ENCODE measurements at places on chromosomes 6 and 20. TPM values are rescaled to one million over a fixed set of nuclear protein-coding genes. Genes with fewer than 3 reads are reported as not detected.

DNA sequence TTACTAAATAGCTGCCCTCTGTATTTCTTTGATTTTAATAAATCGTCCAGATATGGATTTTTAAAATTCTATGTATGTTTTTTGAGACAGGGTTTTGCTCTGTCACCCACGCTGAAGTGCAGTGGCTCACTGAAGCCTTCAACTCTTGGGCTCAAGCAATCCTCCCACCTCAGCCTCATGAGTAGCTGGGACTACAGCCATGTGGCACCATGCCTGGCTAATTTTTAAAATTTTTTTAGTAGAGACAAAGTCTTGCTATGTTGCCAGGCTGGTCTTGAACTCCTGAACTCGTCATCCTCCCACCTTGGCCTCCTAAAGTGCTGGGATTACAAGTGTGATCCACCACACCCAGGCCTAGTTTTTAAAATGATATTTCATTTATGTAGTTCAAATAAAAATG is 47.4 kb upstream of the DDR1 start:
- DNase-seq = no peak
- no peak overlapping the region for H3K4me3 ChIP-seq
- H3K27ac ChIP-seq = peak overlapping the region; percentile 33
- H3K27me3 ChIP-seq = no peaks in the 10 kb centered on the region
- peaks cover 18% of the 10 kb centered on the region for H3K4me1 ChIP-seq
- H3K36me3 ChIP-seq = no peaks in the 10 kb centered on the region

DNA sequence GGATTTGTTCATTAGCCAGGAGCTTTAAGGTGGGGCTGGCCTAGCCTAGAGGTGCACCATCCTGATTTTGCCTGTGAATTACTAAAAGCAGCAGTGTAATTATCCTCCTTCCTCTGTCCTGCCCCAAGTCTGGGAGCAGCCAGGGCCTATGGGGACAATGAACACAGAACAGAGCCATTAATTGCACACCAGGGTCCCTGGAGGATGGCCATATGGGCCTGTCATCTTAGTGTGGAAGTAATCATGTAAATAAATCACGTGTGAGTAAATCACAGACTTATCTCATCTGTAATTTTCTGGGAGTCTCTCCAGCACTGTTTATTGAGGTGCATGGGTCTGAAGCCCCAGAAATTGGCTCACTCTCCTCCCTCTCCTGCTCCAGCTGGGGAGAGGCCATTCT is 176.3 kb downstream of the LRFN2 start:
- DNase-seq = no peak
- peaks cover 93% of the 10 kb centered on the region for H3K27me3 ChIP-seq
- H3K36me3 ChIP-seq = no peaks in the 10 kb centered on the region

DNA sequence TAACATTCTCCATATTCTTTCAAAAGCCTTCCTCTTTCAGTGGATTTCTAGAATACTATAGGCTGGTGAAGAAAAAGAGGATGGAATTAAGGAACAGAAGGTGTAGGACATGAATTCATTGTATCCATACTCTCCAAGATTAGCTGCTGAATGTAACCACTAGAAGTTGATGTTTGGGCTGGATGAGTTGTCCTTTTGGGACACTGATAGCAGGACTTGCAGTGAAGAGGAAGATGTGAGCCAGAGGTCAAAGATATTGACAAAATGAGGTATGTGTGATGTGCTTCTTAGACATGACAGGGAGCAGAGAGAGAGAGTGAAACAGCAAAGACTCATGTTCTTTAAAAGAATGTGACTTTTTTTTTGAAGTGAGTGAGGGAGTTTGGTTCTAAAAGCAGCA is 134.3 kb upstream of the MAN1A1 start:
- no peaks in the 10 kb centered on the region for H3K36me3 ChIP-seq
- no peak for DNase-seq
- H3K4me1 ChIP-seq = peaks cover 4% of the 10 kb centered on the region
- no peaks in the 10 kb centered on the region for H3K27me3 ChIP-seq

GRCh38 chr6:4282926-4283325 is 147.6 kb upstream of the ECI2 start:
- H3K36me3 ChIP-seq = no peaks in the 10 kb centered on the region
- DNase-seq = no peak
- H3K4me1 ChIP-seq = peaks cover 20% of the 10 kb centered on the region

GRCh38 chr6:13256266-13257001 is 71.9 kb downstream of the TBC1D7 start:
- DNase-seq = no peak
- peak overlapping the region; percentile 24 for H3K27ac ChIP-seq
- H3K36me3 ChIP-seq = no peaks in the 10 kb centered on the region
- no peak overlapping the region for H3K4me3 ChIP-seq
- no peaks in the 10 kb centered on the region for H3K27me3 ChIP-seq

DNA sequence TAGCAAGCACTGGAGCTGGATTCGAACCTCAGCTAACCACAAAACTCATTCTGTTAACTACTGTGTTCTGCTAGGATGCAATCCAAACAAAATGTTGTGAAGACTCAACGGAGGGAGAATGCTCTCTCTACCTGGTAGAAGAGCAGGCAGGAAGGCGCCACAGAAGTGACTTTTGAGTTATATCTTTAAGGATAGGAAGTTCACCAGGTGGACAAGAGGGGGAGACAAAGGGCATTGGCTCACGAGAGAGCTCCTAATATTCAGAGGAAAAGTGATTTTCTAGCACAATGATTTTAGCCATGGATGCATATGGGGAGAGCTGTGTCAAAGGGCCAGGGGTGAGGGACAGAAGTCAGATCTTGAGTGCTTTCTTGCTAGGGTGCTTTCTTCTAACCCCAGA is 108.4 kb upstream of the MAFB start:
- H3K36me3 ChIP-seq = no peaks in the 10 kb centered on the region
- no peak overlapping the region for H3K4me3 ChIP-seq
- no peak for DNase-seq

DNA sequence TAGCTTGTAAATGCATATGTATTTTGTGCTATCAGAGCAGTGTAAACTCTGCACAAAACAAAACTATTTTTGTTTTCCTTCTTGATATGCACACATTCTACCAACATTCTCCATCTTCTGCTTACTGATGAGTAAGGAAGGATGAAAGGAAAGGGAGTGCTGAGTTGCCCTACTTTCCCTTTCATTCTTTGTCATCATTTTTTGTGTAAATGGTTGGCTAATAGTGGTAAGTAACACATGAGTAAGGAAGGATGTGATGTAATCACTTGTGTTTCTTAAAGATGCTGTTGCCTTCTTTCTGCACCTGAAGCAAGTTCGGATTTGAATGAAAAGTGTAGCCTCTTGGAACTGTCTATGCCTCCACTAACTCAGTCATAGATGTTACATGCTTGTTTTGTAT is 4.6 kb upstream of the REV3L start:
- peaks cover 22% of the 10 kb centered on the region for H3K4me1 ChIP-seq
- no peak overlapping the region for H3K27ac ChIP-seq
- no peak overlapping the region for H3K4me3 ChIP-seq
- H3K27me3 ChIP-seq = no peaks in the 10 kb centered on the region

DNA sequence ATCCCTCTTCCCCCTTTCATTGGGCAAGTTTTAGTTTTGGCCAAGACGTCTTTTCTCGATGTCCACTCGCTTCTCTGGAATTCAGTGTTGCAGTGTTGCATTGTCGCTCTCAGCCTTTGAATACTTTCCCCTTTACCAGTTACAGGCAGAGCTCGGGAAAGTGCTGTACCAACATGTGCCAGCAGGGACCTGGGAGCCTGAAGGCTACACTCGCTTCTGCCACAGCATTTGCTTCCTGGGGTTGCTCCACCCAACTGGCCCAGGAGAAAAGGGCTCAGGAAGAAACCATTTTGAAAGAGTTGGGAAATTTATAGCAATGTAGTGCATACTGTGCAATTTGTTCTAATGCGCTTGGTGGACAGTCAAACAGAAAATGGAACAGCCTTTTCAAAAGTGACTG is 78.6 kb downstream of the LINC00237 start:
- H3K4me1 ChIP-seq = no peaks in the 10 kb centered on the region
- no peaks in the 10 kb centered on the region for H3K36me3 ChIP-seq
- H3K4me3 ChIP-seq = no peak overlapping the region

DNA sequence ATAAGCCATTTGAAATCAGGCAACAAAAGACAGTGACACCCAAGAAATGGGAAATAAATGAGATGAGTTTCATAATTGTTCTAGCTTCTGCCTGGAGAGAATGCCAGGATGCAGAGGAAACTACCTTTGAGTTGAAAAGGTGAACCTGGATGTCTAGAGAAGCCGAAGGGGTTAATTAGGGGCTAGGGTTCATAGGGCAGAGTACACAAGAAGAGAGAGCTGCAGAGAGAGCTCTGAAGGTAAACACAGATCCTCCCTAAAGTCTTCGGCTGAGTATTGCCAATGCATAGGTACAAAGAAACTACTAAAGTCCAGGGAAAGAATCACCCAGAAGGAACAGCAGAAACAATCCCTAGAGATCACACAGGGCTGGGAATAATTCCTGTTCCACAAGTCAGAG is 119.7 kb upstream of the BEND3 start:
- H3K27ac ChIP-seq = peak overlapping the region; percentile 25
- H3K27me3 ChIP-seq = no peaks in the 10 kb centered on the region
- H3K36me3 ChIP-seq = peaks cover 17% of the 10 kb centered on the region
- H3K4me3 ChIP-seq = no peak overlapping the region
- H3K4me1 ChIP-seq = peaks cover 8% of the 10 kb centered on the region

- no peak overlapping the region for H3K4me3 ChIP-seq
- no peaks in the 10 kb centered on the region for H3K36me3 ChIP-seq
- H3K27ac ChIP-seq = no peak overlapping the region
- no peaks in the 10 kb centered on the region for H3K27me3 ChIP-seq
- no peaks in the 10 kb centered on the region for H3K4me1 ChIP-seq
These were observed 19.4 kb downstream of the TPX2 start for GRCh38 chr20:31758521-31758920.

GRCh38 chr6:41538556-41539182 is 7.5 kb upstream of the FOXP4 start:
- no peak for DNase-seq
- H3K4me1 ChIP-seq = peaks cover 4% of the 10 kb centered on the region
- H3K4me3 ChIP-seq = no peak overlapping the region
- no peak overlapping the region for H3K27ac ChIP-seq

- H3K27me3 ChIP-seq = no peaks in the 10 kb centered on the region
- no peak for DNase-seq
- no peaks in the 10 kb centered on the region for H3K36me3 ChIP-seq
- H3K4me3 ChIP-seq = no peak overlapping the region
- H3K27ac ChIP-seq = no peak overlapping the region
- peaks cover 19% of the 10 kb centered on the region for H3K4me1 ChIP-seq
These were observed 3.0 kb upstream of the ZNF335 start for GRCh38 chr20:45974896-45975565.

DNA sequence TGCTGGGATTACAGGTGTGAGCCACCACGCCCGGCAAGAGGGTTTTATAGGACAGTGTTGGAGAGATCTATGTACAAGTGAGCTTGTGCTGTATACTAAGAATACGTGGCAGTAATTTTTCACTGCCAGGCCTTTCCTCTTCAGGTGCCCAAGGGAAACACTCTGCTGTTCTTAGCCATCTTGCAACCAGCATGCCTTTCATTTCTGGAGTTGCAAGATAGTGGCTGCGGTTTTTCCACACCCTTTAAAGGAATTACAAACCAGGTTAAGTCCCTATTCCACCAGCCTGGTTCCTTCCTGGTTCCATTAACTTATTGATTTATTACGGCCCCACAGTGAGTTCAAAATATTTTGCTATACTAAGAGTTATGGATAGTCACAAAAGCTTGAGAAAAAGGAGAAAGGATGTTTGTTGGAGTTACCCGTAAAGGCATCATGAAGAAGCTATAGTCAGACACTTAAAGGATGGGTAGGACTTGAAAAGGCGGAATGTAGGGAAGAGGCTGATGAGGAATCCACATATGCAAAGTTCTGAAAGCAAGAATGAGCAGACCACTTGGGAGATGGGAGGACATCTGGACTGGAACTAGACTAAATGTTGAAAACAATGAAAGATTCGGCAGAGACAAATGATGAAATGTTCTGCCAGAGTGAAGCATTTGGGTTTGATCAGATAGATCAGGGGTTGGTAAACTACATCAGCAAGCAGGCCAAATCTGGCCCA is 61.4 kb upstream of the ASIP start:
- H3K4me1 ChIP-seq = no peaks in the 10 kb centered on the region
- H3K4me3 ChIP-seq = no peak overlapping the region
- H3K27me3 ChIP-seq = peaks cover 12% of the 10 kb centered on the region
- H3K27ac ChIP-seq = no peak overlapping the region
- no peak for DNase-seq
- no peaks in the 10 kb centered on the region for H3K36me3 ChIP-seq

GRCh38 chr6:54971825-54972224 is 125.3 kb downstream of the FAM83B start:
- DNase-seq = no peak
- no peak overlapping the region for H3K4me3 ChIP-seq
- H3K27ac ChIP-seq = no peak overlapping the region
- H3K4me1 ChIP-seq = peaks cover 4% of the 10 kb centered on the region
- no peaks in the 10 kb centered on the region for H3K27me3 ChIP-seq

DNA sequence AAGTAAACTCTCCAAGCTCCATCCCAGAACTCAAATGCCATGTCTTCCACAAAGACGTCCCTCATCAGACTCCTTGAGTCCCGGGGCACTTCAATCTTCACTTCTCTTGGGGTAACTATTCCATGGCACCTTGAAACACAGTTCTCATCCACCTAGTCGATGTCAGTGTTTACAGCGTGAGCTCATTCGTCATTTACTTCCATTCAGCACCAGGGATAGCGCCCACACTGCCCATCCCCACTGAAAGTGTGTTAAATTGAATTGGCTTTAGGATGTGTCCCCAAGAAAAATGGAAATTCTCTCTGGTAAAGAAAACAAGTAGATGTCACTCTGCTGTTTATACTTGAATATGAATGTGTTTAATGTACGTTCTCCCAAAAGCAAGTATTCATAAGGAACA is 31.3 kb downstream of the KCNK15 start:
- H3K4me1 ChIP-seq = no peaks in the 10 kb centered on the region
- DNase-seq = no peak
- H3K36me3 ChIP-seq = no peaks in the 10 kb centered on the region

GRCh38 chr20:53250456-53250855 is 278.3 kb downstream of the TSHZ2 start:
- H3K27ac ChIP-seq = no peak overlapping the region
- no peak for DNase-seq
- no peaks in the 10 kb centered on the region for H3K27me3 ChIP-seq
- H3K36me3 ChIP-seq = no peaks in the 10 kb centered on the region

DNA sequence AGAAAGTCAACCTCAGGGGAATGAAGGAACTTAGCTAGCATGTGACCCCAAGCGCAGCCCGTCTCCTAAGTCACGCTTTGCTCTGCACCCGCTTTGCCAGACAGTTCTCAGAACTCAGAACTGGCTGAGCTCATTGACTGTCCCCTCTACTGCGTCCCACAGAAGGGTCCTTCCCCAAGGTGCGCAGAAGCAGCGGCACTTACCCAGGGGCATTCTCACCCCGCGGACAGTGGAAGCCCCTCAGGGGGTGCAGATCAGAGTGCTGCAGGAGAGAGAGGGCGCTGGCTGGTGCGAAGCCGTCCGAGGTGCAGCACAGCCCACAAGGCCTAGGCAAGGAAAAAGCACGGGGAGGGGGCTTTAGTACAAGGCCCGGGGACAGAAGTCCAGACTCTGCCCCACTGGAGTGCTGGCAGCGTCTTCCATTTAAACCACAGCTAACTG is 807 bp downstream of the SNHG17 start:
- H3K4me1 ChIP-seq = peaks cover 29% of the 10 kb centered on the region
- no peak for DNase-seq
- peak overlapping the region; percentile 81 for H3K4me3 ChIP-seq

The ARMH2 gene
- not detected for total RNA-seq

The GSTA2 gene
- total RNA-seq = not detected

The DEFB132 gene
- total RNA-seq = not detected

The VARS1 gene
- total RNA-seq = 20.0 TPM

The POM121L2 gene
- not detected for total RNA-seq

The NCOA6 gene
- total RNA-seq = 14.0 TPM
